ENCODE measurements at places on chromosomes 3 and 15.

- no peak for DNase-seq
These were observed 29.1 kb downstream of the MKRN2 start for GRCh38 chr3:12585970-12586369.

DNA sequence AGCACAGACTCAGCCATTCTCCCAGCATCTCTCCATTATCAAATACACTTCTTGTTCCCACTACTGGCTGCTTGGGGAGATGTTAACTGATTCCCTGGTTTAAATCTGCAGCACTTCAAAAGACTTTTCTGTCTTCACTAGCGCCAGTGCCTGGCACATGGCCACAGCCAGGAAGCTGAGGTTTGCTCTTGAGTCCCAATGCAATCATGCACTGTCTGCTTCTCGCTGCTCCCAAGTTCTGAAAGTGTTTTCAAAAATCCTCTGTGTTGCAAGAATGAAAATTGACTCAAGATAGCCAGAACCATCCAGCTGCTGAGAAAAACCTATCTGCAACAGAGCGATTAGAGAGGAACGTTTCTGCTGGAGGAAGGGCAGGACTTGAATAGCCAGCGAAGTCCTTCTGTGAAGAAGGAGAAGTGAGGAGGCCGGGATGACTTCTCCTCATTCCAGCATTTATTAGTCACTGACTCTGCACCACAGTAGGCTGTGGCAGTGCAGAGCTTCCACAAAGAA lies 358.4 kb upstream of the NR2F2 start:
- DNase-seq = no peak

DNA sequence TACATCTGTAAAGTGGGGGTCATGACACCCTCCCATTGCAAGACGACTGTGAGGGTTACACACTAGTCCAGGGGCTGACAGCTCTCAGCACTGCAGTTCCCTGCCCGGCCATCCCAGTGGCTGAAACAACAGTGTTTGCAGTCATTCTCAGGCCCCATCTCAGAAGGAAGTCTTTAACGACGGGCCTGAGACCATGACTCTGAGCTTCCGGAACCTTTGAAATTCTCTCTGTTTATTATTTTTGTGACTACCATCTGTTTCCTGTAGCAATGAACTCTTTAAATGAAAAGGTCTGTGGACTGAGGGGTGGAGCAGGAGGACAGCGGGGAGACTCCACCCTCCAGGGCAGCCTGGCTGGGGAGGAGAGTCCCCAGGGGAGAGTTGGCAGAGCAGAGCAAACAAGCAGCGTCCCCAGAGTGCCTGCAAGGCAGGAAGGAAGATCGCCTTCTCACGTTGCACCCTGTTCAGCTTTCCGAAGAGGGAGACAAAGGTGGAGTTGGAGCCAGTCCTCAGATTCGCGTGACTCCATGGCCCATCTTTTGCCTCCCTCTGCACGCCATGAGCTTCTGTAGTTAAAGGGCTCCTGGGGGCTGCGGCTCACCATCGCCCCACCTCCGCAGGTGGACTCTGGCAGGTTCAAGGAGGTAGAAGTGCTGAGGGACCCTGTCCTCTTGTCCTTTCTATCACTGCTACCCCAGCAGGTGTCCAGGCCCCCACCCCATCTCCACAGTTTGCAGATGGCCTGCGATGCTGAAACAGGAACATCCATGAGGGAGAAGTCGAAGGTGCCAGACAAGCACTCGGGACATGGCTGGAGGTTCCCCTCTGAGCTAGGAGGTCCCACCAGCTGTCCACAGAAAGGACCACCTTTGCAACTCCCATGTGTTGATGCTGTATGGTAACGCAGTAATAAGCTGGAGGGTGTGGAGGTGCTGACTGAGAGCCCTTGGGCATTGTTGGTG lies 525.8 kb upstream of the PROK2 start:
- DNase-seq = peak; percentile 87

DNA sequence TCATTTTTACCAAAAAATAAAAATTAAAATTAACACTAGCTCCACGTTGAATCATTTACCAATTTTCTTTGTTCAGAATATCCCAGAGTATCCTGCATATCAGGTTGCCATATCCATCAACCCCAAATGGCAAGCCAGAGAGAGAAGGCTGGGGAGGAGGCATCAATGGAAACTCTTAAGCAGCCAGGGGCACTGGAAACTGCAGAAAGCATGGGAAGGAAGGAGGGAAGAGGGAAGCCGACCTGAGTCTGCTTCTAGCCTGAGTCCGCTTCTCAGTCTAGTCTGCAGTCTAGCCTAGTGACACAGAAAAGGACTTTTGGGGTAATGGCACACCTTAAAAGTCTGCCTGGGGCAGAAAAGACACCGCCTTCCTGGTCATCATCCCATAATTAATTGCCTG lies 1.6 kb upstream of the MTHFS start:
- DNase-seq = no peak

DNA sequence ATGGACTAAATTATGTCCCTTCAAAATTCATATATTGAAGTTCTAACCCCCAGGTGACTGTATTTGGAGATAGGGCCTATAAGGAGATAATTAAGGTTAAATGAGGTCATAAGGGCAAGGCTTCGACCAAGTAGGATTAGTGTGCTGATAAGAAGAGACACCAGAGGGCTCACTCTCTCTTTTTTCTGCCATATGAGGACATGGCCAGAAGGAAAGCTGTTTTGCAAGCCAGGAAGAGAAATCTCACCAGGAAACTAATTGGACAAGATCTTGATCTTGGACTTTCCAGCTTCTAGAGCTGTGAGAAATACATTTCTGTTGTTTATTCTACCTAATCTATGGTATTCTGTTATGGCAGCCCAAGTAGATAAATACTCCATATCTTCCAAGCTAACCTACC lies 503.6 kb upstream of the NAALADL2 start:
- DNase-seq = no peak

GRCh38 chr3:172647823-172648222 lies 63.0 kb downstream of the NCEH1 start:
- DNase-seq = no peak

GRCh38 chr3:154786724-154787123 lies 293.4 kb upstream of the MME start:
- no peak for DNase-seq

DNA sequence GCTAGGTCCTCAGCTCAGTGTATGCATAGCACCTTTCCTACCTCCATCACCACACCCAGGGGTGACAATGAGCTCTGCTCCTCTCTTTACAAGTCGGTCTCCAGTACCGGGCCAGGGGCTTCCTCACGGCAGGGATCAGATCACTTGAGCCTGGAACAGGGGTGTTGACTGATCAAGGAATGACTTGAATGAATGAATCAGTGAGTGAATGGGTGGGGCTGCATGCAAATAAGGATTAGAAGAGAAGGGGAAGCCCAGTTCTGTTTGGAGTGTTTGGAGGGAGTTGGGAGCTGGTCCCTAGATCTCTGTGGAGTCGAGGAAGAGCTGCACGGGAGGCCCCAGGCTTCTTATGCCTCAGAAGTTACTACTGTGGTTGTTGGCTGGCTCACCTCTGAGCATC lies 87.0 kb downstream of the TMEM266 start:
- no peak for DNase-seq

DNA sequence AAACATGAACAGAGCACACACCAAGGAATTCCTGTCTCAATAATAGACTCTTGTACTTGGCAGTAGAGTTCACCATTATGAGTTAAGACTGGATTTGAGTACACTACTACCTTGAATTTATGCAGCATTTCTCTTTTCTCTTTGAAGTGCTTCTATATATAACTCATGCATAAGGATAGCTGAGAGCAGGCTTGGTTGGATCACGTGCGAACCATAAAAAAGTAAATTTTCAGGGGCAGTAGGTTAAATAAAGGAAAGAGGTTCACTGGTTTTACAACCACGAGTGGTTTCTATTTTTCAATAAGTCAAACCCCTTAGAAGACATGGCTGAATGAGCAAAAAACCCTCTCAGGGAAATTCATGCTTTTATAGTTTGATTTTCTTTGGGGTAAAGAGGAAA lies 28.6 kb upstream of the PDZRN3 start:
- no peak for DNase-seq

GRCh38 chr15:60999771-61000170 lies 229.3 kb downstream of the RORA start:
- DNase-seq = no peak

DNA sequence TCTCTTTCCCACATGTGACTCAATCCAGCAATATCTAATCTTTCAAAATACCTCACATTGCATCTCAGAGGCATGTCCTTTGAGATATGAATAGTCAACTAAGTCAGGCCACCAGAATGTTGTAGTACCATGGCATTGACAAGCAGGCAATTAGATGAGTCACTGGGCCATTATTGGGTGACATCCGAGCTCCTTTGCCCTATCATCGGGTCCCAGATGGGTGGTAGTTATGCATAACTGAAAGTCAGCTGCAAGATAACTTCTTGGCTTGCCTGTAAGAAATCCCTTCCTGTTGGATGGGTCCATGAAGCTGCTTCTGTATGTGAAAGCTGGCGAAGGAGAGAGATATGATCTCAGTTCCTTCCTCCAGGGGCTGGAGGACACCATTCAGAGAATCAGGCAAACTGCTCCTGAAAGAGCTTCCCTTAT lies 32.8 kb downstream of the ARRDC4 start:
- DNase-seq = no peak

DNA sequence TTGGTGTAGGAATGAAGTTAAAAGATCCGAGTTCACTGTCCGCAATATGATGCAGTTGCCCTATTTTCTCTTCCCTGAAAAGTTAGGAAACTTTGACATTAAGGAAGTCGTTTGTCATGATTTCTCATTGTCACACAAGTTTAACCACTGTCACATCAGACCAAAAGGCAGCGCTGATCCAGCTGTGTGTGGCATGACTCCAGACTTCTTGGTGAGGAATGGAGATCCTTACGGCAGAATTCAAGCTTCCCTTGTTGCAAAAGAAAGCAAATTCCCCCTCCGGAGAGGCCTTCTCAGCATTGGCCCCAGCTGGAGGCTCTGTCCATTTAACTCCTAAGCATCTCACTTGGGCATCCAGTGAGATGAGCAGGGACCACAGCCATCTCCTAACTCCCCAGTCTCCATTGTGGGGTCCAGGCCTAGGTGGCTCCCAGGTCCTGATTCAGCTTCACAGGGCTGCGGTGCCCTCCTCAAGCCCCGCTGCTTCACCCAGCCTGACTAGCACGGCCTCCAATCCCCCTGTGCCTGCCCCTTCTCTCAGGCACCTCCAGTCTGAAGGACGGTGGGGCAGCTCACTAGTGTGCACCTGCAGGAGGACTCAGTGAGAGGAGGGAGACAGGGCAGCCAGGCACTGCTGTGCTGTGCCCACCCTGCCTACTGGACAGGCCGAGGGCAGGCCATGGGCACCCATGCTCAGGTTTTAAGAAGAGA lies 159.5 kb downstream of the CHSY1 start:
- no peak for DNase-seq

GRCh38 chr3:153311541-153311940 lies 149.5 kb downstream of the RAP2B start:
- DNase-seq = no peak

DNA sequence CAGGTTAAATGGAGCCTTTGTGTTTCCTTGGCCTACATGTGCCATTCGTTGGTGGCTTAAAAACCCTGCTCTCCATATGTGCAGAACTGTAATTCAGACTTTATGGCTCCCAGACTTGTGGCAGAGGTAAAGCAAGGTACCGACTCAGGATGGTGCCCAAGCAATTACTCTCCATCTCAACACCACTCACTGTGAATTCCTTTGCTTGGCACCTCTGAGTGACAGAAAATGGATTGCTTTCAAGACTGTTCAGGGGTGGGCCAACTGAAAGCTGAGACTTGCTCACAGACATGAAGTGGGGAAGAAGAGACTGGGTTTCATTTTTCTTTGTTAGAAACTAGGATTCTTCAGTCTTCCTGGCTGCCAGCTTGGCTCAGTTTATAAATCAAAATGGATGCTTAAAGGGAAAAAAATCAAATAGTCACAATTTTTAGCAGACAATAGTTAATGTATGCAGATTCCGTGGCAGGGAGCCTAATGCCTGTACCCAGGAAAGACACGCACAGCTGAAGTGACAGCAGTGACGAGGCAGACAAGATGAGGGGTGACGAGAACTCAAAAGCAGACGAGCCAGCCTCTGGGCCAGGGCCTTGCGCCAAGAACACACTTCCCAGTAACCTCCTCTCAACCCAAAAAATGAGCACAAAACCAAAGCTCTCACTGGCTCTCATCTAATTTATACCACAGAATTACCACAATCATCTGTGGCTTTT lies 207.9 kb upstream of the SLC2A2 start:
- DNase-seq = no peak

DNA sequence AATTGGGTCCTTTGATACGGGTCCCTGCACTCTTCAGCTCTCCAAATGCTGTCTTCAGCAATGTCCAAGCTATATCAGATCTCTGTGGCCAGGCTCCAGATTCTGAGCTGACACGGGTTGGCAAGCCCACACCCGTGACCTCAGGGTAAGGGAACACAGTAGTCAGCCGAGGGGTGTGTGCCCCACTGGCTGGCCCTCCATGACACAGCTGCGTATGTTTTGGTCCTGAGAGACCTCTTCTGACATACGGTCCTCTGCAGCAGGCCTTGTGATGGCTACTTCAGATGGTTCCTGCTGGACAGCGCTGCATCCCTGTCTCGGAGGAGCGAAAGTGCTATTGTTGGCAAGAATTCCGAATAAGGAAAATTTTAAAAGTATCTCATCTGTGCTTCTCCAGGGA lies 85.2 kb upstream of the ADAMTS17 start:
- no peak for DNase-seq

DNA sequence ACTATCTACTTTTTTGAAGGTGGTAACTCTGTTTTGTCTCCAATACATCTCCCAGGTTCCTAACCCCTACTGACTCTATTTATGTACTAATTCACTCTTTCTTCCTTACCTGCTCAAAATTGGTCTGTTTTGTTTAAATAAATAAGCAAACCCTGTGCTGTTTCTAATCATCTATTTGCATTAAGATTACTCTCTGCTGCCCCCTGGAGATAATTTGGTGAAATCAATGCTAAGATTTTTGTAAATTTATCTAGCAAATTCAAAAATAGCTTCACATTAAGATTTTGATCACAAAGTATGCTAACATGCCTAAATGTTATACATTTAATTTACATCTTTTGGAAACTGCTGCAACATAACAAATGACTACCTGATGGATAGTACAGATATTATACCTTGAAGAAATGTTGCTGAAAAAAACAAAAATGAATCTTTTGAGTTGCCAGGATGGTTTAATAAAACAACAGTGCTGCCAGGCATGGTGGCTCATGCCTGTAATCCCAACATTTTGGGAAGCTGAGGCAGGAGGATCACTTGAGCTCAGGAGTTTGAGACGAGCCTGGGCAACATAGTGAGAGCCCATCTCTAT lies 4.4 kb upstream of the CD200R1 start:
- no peak for DNase-seq

- no peak for DNase-seq
These were observed 544 bp upstream of the TIMMDC1 start for GRCh38 chr3:119497820-119498185.

GRCh38 chr3:57999417-58000115 lies 8.7 kb upstream of the FLNB start:
- no peak for DNase-seq

All from glomerular endothelial cell (primary cell).